ENCODE measurements at places on chromosomes 2 and 18.

DNA sequence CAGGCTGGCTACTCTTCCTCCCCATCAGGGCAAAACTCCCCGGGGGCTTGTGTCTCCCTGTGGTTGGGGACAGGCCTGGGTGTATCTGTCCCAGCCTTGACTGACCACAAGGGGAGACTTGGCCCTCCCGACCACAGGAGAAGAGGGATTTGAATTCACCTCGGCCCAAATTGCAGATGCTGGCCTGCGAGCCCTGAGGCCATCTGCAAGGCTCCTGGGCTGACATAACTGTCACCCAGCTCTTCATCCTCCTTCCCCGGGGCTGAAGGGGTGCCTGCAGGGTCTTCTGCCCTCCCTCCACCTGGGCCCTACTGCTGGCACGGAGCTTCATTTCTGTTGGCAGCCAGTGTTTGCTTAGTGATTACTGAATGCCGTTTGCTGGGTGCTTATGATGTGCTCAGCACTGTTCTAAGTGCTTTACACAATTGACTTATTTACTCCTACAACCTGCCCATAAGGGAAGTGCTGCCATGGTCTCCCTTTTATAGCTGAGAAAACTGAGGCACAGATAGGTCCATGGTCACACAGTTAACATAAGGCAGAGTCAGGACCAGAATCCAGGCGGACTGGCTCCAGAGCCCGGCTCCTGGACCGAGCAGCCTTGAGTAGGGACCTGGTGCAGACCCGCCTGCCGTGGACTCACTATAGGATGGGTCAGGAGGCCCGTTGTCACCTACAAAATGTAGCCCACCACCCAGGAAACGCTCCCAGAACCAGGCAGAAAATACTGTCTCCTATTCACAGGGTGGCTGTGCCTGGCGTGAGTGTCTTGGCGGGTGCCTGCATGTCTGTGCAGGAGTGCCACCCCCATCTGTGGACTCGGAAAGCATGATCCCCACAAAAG is 18.9 kb downstream of the STEAP3 start:
- no peak for DNase-seq

- DNase-seq, result no peak
Measured at GRCh38 chr2:211132573-211132972, 576.2 kb downstream of the CPS1 start.

DNA sequence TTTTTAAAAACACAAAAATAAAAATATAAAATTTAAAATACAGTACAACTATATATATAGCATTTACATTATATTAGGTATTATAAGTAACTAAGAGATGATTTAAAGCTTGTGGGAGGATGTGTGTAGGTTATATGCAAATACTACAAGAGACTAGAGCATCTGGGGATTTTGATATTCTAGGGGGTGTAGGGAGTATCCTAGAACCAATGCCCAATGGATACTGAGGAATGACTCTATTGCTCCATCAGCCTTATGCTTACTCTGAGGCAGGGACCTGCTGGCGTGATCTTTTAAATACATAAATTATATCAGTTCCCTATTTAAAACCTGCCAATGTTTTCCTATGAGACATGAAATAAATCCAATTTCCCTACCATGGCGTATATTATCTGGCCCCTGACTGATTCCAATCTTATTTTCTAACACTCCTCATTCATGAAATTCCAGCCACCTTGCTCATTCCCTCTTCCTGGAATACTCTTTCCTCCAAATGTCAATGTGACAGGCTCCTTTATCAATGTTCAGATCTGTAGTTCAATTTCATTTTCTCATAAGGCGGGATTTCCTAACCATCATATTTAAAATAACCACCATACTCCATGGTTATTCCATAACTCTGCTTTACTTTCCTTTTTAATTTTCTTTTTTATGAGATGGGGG is 22.2 kb downstream of the SP3 start:
- no peak for DNase-seq

DNA sequence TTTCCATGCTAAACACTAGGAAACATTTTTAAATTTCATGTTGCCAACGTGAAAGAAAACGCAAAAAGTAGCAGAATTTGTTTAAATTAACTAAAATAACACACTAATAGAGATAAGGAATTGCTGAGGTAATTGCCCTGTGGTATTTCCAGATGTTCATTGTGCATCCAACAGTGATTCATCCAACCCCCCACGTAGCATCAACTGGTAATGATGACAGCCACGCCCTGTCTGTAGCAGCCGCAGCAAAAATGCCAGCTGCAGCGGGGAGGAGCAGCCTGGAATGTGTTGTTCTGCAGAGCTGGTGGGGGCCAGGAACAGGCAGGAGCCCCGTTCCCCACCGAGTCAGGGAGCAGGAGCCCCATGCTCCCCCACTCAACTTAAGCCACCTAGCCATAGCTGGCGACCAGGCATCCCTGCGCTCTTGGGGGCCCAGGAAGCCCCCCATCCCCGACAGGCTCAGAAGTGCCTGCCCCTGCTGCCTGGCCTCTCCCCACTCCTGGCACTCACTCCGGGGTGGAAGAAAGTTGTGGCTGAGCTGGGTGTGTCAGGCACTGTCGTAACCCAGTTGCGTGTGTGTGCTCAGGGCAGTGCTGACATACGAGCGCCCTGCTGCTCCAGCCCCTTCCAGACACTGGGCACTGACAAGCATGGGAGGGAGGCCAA is 695.1 kb upstream of the ACVR2A start:
- DNase-seq, result no peak

DNA sequence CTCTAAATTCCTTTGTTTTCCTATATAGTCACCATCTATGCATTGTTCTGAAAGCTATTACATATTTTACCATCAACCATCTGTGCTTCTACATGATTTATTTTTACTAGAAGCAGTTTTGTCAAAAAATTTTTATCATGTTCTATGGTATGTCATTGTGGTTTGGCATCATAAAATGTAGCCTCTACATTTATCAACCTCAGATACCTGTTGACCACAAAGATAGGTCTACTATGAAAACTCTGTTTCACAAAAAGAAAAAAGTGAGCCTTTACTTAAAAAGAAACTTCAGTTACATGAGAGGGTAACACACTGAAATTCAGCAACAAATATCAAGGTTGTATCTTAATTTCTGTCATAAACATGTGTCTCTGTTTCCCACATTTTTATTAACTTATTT is 3.7 kb downstream of the BCL2 start:
- no peak for DNase-seq

DNA sequence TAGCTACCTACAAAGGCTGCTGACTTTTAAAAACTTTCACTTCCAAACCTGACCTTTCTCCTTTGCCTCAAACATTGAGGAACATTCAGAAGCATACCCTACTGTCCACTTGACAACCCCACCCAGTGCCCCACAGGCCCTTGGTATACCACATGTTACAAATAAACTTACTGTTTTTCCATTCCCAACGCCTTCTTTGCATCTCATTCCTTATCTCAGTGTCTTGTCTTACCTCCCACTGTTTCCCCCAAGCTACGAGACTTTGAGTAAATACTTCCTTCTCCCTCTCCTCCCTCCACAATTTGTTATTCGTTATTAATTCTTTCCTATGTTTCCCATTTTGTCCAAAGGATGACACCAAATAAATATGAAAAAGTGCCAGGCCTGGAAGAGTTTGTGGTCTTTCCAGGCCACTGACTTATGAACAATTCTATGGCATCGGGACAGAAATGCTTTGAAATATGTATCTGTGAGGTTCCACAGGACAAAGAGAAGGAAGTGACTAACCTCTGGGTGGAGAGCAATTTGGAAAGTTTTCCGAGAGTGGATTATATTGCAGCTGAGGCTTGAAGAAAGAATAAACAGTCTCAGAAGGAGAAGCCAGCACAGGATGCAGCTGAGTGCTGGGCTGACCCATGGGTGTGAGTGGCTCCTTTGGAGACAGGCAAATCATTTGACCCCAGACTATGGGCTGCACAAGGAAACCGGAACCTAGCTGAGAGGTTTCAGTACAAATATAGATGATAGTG is 409.0 kb downstream of the LPIN1 start:
- DNase-seq, result peak; percentile 53

- DNase-seq, result no peak
Measured at GRCh38 chr18:24055009-24055804, 40.7 kb downstream of the TTC39C start.

Data from AG09309 (cell line).